ENCODE measurements at places on chromosomes 4 and X.

GRCh38 chr4:130183766-130184165, 1087.8 kb downstream of the C4orf33 start:
- no peak for DNase-seq

DNA sequence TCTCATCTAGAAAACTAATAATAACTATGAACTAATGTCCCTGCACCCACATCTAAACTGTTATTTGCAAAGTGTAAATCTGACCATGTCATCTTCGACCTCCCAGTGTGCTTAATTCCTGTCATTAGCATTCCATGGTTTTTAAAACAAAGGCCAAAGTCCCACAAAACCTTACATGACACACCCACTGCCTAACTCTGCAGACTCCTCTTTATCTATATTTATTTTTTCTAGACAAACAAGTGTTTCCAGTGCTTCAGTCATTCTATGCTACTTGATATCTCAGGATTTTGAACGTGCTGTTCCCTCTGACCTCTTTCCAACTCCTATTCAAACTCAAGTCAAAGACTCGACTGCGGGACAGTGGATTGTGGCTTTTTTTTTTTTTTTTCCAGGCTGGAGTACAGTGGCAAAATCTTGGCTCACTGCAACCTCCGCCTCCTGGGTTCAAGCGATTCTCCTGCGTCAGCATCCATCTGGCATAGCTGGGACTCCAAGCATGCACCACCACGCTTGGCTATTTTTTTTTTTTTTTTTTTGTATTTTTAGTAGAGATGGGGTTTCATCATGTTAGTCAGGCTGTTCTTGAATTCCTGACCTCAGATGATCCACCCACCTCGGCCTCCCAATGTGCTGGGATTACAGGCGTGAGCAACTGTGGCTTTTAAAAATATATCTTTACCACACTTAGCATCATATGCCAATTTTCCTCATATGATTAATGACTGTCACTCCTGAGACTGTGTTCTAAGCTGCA, 1511.0 kb downstream of the ARAP2 start:
- no peak for DNase-seq

GRCh38 chr4:141810712-141811375, 174.5 kb downstream of the IL15 start:
- DNase-seq = no peak

DNA sequence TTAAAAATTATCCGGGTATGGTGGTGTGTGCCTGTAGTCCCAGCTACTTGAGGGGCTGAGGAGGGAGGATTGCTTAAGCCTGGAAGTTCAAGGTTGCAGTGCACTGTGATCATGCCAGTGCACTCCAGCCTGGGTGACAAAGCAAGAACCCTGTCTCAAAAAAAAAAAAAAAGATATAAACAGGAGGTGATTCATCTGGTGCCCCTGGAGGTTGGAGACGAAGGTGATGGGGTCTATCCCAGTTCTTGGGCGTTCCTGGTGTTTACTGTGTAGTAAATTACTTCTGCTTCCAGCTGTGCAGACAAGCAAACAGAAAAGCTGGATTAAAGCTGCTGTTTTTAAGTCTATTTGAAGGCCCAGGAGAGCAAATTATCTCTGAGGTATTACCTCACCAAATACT, 19.9 kb downstream of the GPKOW start:
- DNase-seq = no peak

GRCh38 chrX:146189371-146189770, 371.7 kb downstream of the SLITRK2 start:
- no peak for DNase-seq

GRCh38 chr4:960140-960635, 13.2 kb downstream of the DGKQ start:
- no peak for DNase-seq

- DNase-seq = no peak
These were observed 35.8 kb downstream of the BCOR start for GRCh38 chrX:40061871-40062524.

GRCh38 chr4:5368426-5368825, 317.1 kb downstream of the STK32B start:
- no peak for DNase-seq

GRCh38 chrX:74251006-74251930, 52.7 kb upstream of the ZCCHC13 start:
- peak; percentile 87 for DNase-seq

GRCh38 chr4:1460967-1461868, 55.0 kb upstream of the NKX1-1 start:
- DNase-seq = no peak
